GM23248 (cell line): ENCODE measurements at places on chromosomes 12 and 14.
A peak's percentile ranks its signal among the peaks of the same experiment; 100 is the strongest.

- DNase-seq = peak; percentile 45
Observed at GRCh38 chr12:57610554-57611107, 604 bp upstream of the ARHGEF25 start.

- peak; percentile 80 for DNase-seq
Observed at GRCh38 chr14:60722357-60723115, 1.6 kb downstream of the SIX4 start.

DNA sequence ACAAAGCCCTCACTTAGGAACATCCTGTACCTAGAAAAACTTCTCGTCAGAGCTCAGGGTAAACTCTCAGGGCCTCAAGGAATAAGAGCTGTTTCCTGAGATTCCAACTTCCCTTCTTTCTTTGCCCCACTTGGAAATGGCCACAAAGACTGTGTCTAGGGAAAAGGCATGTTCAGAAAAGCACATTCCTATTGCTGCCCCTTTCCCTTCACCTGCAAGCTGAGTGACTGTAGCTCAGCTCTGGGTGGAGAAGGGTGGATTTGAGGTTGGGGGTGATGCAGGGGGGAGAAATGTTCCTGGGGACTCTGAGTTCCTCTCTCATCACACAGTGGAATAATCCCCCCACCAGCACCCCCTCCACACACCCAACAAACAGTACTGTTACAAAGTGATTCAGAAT is 6.8 kb downstream of the ENDOU start:
- DNase-seq = no peak

DNA sequence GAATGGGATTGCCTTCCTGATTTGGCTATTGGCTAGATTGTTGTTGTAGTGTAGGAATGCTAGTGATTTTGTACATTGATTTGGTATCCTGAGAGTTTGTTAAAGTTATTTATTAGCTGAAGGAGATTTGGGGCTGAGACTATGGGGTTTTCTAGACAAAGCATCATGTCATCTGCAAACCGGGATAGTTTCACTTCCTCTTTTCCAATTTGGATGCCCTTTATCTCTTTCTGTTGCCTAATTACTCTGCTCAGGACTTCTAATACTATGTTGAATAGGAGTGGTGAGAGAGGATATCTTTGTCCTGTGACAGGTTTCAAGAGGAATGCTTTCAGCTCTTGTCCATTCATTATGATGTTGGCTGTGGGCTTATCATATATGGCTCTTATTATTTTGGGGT is 265.7 kb upstream of the MGAT4C start:
- no peak for DNase-seq

DNA sequence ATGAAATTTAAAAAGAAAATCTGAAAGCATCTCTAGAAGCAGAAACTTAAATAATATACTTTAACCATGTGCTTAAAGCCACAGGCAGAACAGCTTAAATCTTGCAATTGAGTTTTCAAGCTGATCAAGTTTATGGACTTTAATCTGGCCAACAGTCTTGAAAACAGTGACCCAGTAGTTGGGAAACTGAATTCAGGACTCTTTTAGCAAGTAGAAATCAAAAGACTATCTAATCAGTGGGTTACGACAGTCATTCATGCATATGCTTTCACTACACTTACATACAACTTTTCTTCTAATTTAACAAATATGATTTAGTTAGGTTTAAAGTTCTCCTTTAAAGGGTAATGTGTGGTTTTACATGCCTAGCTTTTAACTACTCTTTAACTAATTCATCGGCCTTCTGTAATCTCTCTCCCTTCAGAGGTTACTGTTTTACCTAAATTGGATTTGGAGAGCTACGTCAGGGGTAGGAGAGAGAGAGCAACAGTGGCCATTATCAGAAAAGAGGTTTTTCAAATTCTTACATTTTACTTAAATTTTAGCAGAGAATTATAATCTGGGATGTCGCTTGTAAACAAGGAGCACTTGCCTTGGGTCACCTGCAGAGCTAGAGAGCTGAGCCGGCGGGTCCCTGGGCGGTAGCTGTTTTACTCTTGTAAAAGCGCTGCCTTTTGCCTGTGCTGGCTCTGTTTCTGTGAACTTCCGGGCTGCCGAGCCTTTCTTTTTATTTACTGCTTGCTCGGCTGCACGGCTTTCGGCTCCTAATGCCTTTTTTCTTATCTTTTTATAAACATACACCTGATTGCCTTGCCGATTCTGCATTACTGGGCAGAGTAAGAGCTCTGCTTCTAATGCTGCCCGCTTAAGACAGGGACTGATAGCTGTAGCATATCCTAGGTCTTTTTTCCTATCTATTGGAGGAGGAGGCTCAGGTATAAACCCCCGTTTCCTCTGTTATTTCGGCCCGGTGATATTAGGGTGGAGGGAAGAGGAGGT is 17.4 kb upstream of the LYZ start:
- peak; percentile 28 for DNase-seq

GRCh38 chr12:99985129-99985570 is 414 bp upstream of the ANKS1B start:
- DNase-seq = peak; percentile 28

DNA sequence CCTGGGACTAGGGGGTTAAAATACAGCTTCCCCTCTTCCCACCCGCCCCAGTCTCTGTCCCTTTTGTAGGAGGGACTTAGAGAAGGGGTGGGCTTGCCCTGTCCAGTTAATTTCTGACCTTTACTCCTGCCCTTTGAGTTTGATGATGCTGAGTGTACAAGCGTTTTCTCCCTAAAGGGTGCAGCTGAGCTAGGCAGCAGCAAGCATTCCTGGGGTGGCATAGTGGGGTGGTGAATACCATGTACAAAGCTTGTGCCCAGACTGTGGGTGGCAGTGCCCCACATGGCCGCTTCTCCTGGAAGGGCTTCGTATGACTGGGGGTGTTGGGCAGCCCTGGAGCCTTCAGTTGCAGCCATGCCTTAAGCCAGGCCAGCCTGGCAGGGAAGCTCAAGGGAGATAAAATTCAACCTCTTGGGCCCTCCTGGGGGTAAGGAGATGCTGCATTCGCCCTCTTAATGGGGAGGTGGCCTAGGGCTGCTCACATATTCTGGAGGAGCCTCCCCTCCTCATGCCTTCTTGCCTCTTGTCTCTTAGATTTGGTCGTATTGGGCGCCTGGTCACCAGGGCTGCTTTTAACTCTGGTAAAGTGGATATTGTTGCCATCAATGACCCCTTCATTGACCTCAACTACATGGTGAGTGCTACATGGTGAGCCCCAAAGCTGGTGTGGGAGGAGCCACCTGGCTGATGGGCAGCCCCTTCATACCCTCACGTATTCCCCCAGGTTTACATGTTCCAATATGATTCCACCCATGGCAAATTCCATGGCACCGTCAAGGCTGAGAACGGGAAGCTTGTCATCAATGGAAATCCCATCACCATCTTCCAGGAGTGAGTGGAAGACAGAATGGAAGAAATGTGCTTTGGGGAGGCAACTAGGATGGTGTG is 1.9 kb downstream of the GAPDH start:
- peak; percentile 29 for DNase-seq

DNA sequence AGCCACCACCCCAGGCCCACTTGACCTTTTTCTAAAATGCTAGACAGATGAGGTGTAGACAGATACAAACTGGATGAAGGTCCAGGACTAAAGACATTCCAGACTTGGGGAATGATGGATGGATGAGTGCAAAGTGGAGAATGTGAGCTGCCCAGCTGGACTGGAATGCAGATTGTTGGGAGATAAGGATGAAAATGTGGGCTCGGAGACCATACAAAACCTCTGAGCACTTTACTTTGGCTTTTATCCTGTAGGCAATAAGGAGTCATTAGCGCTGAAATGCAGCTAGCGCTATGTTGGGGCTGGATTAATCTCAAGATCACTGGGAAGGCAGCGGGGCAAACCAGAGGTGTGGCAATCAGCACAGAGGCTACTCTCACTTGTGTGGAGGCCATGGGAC is 64.7 kb upstream of the GNPNAT1 start:
- no peak for DNase-seq

GRCh38 chr12:102776041-102776440 is 141.0 kb downstream of the PAH start:
- no peak for DNase-seq

DNA sequence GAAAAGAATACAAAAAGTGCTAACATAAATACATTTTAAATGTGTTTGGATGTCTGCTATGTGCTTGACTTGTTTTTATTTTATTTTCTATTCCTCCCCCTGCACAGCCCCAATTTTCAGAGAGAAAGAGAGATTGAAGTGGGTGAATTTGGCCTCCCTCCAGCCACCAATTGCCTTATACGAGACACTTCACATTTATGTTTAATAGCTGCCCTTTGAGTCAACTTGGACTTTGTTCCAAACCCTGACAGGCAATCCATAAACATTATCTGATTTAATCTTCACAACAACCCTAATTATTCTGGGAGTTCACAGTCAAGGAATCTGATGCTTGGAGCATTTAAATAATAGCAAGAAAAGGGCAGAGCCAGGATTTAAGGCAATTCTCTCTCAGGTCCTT is 161.7 kb downstream of the SLC15A4 start:
- no peak for DNase-seq
